ENCODE measurements at places on chromosomes 3 and 15.
A peak's percentile ranks its signal among the peaks of the same experiment; 100 is the strongest.

- no peak for DNase-seq
Observed at GRCh38 chr3:49901366-49902339, 2.0 kb downstream of the MST1R start.

DNA sequence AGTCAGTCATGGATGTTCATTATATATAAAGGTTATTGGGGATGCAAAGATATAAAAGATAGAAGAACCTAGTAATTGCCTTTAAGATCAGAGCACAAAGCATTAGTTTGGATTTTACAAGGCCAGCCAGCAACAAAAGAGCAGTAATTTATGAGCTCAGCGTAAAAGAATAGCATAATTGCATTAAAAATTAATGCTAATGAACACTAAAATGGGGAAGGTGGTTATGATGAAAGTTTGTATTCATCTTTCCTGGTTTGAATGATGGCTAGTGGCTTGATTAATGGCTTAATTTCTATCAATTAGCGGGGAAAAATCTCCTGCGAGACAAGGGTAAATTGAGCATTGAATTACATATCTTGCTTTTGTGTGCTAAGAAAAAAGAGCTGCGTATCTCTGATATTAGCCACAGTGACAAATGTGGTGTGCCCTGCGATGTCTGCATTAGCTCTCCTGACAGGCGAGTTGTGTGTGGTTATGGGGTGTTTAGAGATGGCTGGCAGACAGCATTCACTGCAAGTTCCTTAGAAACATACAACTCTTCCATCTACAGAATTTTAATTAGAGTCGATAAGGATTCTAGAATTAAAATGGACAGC, 42.8 kb upstream of the MLF1 start:
- DNase-seq, result no peak

GRCh38 chr3:122873741-122874515, 79.1 kb downstream of the SLC49A4 start:
- DNase-seq, result no peak

DNA sequence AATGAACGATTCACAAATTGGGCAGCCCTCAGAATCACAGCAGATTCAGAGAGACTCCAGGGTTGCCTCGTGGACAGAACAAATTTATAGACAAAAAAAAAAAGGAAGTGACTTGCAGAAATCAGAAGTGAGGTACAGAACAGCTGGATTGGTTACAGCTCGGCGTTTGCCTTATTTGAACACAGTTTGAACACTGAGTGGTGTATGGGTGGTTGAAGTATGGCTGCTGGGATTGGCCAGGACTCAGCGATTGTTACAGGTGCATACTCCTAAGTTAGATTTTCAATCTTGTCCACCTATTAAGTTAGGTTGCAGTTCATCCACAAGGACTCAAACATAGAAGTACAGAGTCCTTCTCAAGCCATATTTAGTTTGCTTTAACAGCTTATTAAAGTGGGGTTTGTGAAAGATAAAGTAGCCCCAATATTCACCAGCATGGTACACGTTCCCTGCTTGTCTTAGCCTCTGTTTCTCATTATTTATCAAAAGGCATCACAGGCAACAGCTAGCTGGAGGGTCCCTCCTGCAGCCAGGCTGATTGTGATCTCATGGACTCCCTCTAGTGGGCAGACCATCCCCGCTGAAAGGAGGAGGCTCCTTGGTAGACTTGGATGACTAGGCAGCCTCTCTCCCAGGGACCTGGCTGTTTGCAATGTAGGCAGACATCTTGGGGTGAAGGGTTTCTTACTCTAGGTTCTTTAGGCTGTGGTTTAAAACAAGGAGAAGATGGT, 17.6 kb upstream of the ALDH1L1 start:
- peak; percentile 34 for DNase-seq

- peak; percentile 28 for DNase-seq
Observed at GRCh38 chr3:40580494-40581091, 55.8 kb downstream of the ZNF621 start.

DNA sequence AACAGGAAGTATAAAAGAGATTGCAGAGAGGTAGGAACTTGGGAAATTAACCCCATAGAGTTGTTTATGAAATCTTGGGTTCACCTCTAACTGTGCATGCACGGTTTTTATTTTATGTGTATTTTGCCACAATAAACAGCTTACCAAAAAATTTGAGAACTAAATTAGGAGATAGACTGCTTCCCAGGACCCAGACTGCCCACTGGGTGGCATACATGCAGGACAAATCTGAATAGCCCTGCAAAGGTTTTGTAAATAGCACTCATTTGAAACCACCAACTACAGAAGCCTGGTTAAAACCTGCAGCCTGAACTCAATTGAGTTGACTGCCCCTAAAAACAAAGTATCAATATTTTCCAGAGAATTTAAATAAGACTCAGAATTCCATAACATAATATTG, 96.4 kb upstream of the SLCO2A1 start:
- DNase-seq, result no peak

GRCh38 chr3:160106905-160107861, 118.0 kb upstream of the C3orf80 start:
- DNase-seq, result no peak

- no peak for DNase-seq
Observed at GRCh38 chr3:132486099-132486498, 68.8 kb downstream of the DNAJC13 start.
